ENCODE measurements at places on chromosomes 5 and 9.

GRCh38 chr5:122180146-122180712 is 50.9 kb downstream of the ZNF474 start:
- no peak for DNase-seq

DNA sequence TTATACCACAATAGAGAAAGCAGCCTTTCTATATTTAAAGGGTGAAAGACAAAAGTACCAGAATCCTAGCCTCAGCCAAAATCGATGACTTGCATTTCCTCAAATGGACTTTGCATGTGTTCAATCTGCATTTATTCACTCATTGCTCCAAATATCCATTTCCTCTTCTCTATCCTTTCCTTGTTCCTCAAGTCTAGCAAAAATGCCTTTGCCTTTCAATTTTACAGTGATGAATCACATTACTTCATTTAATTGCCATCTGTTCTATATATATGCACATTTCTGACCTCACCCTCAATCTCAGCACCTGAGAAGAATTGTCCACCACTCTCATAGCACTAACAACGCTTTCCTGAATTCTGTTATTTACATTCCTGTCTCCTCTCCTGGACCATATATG is 329.5 kb downstream of the CTNND2 start:
- DNase-seq: no peak

GRCh38 chr9:103789686-103790085 is 304.4 kb upstream of the SMC2 start:
- DNase-seq: no peak

DNA sequence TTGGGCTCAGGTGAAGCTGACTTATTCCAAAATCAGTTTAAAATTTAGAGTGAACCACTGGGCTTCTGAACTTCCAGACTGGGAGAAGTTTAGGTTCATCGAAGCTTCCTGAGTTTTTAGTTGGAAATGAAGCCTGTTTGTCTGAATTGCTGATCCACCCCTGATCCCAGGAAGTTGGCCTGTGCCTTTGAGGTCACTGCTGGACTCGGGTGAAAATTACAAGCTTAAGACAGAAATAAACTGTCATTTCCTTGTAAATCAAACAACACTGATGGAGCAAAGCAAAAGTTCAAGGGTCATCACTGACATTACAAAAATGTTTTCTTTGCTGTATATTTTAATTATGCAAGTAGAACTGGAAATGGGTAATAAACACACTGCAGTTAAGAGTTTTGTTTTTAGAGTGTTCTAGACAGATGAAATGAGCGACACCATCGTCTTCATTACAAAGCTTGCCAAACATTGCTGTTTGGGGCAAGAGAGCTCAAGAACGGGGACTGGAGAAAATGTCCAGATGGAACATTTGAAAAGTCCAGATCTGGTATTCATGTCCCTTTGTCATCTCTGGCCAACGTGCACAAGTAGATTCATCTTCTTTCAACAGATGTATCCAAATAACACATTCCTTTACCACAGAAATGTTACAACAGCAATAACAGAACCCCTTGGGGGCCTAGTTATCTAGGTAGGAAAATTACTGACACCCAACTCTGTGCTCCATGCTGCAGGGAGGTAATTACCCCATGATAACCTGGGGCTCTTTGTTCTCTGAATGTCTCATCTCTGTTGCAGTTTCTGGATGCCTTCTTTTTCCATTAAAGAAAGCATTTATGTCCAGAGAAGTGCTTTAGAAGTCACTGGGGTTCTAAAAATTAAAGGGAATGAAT is 142.4 kb upstream of the ERCC6L2 start:
- no peak for DNase-seq

GRCh38 chr5:180287404-180287803 is 4.5 kb downstream of the MAPK9 start:
- no peak for DNase-seq

DNA sequence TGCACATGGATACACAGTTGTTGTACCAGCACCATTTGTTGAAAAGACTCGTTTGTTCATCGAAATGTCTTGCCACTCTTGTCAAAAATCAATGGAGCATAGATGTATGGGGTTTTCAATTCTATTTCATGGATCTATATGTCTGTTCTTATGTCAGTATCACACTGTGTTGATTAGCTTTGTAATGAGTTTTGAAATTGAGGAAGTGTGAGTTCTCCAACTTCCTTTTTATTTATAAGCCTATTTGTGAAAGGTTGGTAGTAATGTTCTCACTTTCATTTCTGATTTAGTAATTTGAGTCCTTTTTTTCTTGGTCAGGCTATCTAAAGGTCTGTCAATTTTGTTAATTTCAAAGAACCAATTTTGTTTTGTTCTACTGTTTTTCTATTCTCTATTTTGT is 26.1 kb downstream of the ZNF510 start:
- DNase-seq: no peak

DNA sequence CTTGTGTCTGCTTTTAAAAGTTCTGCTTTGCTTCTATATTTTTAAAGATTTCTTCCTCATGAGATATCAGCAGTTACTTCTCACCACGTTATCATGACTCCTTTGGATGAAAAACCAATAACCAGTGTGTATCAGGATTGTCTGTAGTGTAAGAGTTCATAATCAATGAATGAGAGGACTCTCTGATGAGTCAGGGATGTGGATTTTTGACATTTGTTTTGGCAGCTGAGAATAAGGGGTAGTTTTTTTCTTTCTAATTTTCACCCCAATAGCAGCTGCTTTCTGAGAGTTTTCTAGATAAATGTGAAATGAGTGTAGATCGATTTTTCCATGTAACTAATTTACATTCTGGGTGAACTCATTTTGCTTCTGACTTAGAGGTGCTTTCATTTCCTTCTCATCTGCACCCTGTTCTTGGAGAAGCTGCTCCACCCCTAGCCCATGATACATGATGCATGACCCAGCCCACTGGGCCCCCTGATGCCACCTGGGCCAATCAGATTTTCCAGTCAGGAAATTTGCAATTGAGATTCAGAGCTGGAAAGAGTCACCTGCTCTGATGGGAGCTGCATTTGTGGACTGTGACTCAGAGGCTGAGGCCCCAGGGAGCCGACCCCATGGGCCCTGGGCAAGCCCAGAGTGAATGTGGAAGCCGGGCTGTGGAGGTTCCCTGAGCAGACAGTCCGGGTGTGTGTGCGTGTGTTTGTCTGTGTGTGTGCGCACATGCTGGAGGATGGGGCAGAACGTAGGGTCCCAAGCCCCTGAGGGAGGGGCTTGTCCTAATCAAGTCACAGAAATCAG is 159.3 kb downstream of the RGS3 start:
- peak; percentile 68 for DNase-seq

DNA sequence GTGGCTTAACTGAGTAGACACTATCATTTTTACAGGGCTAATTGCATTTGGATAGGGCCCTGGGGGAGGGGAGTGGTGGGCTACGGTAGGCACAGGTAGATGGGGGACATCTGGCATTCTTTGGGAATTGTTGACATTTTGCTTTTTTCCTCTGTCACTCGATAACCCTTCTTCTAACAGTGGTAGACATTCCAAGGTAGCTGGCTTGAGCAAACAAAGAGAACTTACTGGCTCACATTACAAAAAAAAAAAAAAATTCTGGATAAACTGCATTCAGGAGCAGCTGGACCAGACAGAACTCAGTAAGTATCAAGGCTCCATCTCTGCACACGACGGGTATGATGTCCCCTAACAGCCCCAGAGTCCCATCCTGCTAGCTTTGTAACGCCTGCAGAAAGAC is 585.2 kb downstream of the ZNF608 start:
- DNase-seq: no peak

GRCh38 chr9:101585740-101586139 is 9.0 kb downstream of the PPP3R2 start:
- DNase-seq: no peak

DNA sequence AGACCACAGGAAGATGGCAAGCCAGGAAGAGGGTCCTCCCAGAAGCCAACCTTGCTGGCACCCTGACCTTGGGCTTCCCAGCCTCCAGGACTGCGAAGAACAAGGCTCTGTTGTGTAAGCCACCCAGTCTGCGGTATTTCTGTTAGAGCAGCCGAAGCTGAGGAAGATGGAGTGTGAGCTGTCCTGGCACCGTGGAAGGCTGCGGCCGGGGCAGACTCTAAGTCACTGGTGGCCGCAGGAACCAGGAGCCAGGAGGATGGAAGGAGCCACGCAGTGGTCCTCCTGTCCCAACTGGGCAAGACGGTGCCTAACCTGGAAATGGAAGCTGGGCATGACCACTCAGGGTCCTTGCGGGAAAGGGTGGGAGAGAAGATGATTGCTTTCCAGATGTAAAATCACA is 89.1 kb downstream of the ZNF354C start:
- no peak for DNase-seq

- no peak for DNase-seq
Measured at GRCh38 chr9:136920069-136920468, 24.5 kb downstream of the FBXW5 start.

- DNase-seq: no peak
Measured at GRCh38 chr5:133496631-133497030, 115.7 kb downstream of the FSTL4 start.

- no peak for DNase-seq
Measured at GRCh38 chr5:148268566-148268965, at the start of gene SPINK13. SPINK13 (plus strand) TSS chr5:148268794; CDS start chr5:148270073, 1,279 bp downstream.

- DNase-seq: no peak
Measured at GRCh38 chr5:137357436-137357835, 141.7 kb downstream of the SPOCK1 start.

DNA sequence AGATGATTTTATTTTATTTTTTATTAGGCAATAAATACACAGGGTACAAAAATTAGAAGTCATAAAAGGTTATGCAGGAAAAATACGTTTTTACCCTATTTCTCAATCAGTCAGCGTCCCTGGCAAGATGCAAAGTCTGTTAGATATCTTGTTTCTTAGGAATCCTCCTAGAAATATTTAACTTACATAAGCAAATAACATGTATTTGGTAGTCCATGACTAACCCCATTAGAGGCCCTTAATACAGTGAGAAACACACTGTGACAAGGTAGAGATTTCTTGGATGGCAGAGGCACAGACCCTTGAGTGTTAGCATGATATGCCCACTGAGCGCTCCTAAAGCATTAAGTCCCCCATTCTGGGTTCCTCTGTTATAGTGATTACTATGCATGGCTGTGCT is 121.2 kb upstream of the ADAMTSL1 start:
- no peak for DNase-seq

DNA sequence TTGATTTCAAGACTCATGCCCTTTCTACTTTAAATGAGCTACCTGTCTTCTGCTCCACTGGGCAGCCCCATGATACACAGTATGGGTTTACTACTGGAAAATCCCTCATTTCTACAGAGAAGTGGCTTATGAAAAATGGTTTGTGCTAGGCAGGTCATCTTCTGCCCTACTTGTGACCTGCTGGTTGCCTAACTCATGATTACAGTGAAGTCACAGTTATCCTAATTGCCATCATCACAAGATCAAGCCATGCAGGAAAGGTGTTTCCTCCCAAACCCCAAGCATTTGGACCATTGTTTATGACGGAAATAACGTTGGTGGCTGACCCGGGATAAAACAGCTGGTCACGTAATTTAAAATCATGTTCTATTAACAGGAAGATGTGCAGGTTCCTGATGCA is 330.6 kb downstream of the ACTL7B start:
- no peak for DNase-seq

DNA sequence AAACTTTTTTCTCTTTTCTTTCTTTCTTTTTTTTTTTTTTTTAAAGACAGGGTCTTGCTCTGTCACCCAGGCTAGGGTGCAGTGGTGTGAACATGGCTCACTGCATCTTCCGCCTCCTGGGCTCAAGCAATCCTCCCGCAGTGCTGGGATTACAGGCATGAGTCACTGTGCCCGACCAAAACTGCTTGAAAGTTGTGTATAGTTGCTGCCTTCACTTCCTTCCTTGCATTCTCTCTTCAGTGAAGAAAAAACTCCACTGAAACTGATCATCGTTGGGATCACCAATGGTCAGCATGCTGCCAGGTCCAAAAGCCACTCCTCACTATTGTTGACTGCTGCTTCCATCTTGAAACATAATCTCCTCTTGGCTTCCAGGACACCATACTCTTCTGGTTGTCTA is 66.6 kb upstream of the CTNNA1 start:
- DNase-seq: no peak

GRCh38 chr9:133948131-133948530 is 44.0 kb downstream of the VAV2 start:
- DNase-seq: no peak

DNA sequence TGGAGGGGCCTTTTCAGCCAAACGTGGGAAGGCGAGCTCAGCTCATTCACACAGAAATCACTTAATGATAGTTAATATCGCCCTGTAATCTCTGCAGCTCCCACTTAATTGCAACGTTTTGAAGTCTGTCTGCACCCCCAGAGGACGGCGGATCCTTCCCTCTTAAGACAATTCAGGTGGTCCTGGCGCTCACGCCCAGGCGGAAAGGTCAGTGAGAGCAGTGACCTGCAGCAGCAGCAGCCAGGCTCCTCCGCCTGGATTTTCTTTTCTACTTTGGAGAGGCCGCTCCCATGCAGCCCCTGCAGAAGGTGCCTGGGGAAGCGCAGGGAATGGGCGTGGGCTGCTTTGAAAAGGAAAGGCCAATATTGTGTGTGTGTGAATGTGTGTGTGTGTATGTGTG is 400.9 kb upstream of the IRX1 start:
- no peak for DNase-seq

DNA sequence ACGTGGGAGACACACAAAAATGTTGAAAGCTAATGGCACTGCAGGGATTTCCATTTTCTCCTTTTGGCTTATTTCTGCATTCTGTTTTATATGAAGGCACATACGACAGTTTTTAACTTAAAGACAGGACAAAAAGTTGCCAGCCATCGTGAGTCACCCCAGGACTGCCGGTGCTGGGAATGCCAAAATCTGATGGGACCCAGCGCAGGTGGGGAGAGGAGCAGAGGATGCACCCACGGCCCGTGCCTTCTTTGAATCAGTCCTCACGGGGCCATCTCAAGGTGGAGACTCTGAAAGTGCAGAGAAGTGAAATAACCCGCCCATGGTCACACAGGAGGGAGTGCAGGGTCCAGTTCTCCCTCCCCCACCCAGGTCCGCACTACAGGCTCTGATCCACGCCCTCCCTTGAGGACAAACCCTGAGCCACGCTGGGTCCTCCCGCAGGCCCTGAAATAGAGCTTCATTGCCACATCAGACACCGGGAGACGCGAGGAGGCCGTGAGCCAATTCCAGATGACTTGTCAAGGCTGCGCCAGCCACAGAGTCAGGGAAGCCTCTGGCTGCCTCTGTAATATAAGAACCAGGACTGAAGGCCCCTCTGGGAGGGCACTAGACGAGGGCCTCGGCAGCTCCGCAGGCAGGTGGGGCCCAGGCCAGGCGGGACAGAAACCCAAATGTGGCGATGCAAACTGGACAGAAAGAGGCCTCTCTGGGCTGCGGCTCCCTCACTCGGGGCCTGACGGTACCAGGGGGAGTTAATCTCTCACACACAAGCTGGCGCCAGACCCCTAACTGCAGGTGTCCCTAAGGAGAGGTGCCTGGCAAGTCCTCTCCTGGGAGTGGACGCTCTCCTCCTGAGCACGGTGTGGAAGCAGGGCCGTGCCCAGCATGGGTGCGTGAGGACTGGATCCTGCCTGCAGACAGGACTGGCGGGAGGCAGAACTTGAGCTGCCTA is 22.9 kb downstream of the ADAMTS2 start:
- DNase-seq: no peak

GRCh38 chr5:1735320-1735970 is 64.2 kb downstream of the MRPL36 start:
- DNase-seq: no peak
